ENCODE measurements at places on chromosomes 16 and 17. TPM values are rescaled to one million over a fixed set of nuclear protein-coding genes. Genes with fewer than 3 reads are reported as not detected.

DNA sequence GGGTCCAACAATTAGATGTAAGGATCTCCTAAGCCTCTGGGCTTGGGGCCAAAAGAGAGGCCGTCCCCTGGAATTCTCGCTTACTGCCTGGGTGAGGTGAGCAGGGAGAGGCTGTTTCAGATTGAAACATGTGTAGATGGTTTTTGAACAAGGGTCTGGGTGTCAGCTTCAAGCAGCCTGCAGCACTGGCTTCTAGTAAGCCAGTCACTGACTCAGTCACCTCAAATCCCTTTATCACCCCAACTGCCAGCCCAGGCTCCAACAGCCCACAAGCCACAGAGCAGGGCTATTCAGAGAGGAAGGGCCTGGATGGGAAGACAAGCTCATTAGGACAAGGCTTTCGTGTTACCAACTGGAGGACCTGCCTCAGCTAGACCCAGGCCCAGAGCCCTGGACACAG lies 180.2 kb downstream of the CCT6B start:
- no peak for DNase-seq
- no peaks in the 10 kb centered on the region for H3K4me1 ChIP-seq
- no peaks in the 10 kb centered on the region for H3K27me3 ChIP-seq
- H3K4me3 ChIP-seq, result no peak overlapping the region
- H3K27ac ChIP-seq, result no peak overlapping the region

DNA sequence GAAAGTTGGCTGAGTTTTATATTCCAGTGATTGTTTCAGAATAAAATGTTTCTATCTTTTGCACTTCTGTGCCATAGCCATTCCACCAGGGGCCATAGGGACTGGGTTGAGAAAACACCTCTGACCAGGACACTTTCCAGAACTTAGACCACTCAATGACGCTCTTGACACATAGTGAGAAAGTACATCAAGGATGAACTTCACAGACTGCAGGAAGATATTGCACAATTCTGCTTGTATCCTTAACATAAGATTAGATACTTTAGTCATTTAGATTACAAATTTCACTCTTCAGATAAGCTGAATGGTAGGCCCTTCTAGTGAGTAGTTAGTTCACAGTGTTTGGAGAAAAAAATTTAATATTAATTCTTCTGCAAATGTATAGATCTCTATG lies 13.0 kb upstream of the MPHOSPH6 start:
- no peak overlapping the region for H3K27ac ChIP-seq
- no peaks in the 10 kb centered on the region for H3K36me3 ChIP-seq
- DNase-seq, result no peak
- no peaks in the 10 kb centered on the region for H3K4me1 ChIP-seq
- no peak overlapping the region for H3K4me3 ChIP-seq

DNA sequence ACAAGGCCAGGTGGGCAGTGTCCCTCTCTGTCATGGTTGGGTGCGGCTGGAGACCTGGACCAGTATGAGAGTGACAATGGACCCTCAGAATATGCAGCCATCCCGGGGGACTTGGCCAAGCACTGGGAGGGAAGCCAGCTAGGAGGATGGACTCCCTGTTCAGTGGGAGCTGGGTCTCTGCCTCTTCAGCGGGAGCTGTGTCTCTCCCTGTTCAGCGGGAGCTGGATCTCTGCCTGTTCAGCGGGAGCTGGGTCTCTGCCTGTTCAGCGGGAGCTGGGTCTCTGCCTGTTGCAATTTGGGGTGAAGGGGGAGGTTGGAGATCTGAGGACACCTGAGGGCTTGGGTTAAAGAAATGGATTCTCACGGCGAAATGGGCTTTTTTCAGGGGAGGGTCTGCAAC lies 3.8 kb upstream of the PRSS33 start:
- no peaks in the 10 kb centered on the region for H3K27me3 ChIP-seq
- no peaks in the 10 kb centered on the region for H3K36me3 ChIP-seq
- no peak for DNase-seq
- H3K4me1 ChIP-seq, result no peaks in the 10 kb centered on the region

DNA sequence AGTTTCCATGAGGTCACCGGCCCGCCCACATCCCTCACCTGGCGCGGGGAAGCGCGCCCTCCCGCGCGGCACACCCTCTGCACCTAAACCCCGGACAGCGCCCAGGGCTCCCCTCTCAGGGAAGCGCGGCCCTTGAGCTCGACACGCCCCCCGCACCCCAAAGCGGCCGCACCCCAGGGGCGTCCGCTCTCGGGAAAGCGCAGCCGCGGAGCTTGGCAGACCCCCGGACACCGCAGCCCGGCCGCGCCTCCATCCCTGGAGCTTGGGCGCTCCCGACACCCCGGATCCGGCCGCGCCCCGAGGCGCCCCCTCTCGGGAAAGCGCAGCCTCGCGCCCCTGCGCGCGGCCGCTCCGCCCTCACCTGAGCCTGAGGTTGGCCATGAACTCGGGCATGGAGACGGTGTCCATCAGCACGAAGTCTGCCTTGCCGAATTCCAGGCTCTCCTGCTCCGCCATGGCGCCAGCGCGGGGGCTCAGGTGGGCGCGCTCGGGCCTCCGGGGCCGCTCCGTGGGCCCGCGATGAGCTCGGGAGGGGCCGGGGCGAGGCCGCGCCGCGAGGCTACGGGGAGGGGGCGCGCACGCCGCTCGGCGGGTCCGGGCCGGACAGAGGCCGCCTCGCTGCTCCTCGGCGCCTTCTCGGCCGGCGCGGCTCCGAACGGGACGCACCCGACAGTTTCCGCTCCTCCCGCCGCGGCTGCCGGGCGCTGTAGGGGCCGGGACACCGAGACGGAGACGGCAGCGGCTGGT lies at the start of gene MYO1D:
Gene MYO1D, minus strand, starts transcription at position 708 of the 747 bp plus-strand sequence. Its CDS starts 252 bp downstream, at position 456.
- peak; percentile 78 for DNase-seq
- peak within 1 kb of the TSS; percentile 92 for H3K4me3 ChIP-seq
- peaks cover 38% of the 10 kb centered on the region for H3K4me1 ChIP-seq
- no peaks in the 10 kb centered on the region for H3K27me3 ChIP-seq
- no peaks in the 10 kb centered on the region for H3K36me3 ChIP-seq
- peak within 1 kb of the TSS; percentile 89 for H3K27ac ChIP-seq

GRCh38 chr16:10839279-10839666 lies 20.7 kb upstream of the TVP23A start:
- H3K36me3 ChIP-seq, result no peaks in the 10 kb centered on the region
- H3K4me3 ChIP-seq, result no peak overlapping the region
- DNase-seq, result no peak
- no peak overlapping the region for H3K27ac ChIP-seq

- peaks cover 68% of the 10 kb centered on the region for H3K36me3 ChIP-seq
- no peak overlapping the region for H3K27ac ChIP-seq
- H3K4me1 ChIP-seq, result no peaks in the 10 kb centered on the region
These were observed 44.1 kb downstream of the MIS12 start for GRCh38 chr17:5530265-5531084.

The AATK gene
- 47.5 TPM for total RNA-seq

The CSH1 gene
- not detected for total RNA-seq

DNA sequence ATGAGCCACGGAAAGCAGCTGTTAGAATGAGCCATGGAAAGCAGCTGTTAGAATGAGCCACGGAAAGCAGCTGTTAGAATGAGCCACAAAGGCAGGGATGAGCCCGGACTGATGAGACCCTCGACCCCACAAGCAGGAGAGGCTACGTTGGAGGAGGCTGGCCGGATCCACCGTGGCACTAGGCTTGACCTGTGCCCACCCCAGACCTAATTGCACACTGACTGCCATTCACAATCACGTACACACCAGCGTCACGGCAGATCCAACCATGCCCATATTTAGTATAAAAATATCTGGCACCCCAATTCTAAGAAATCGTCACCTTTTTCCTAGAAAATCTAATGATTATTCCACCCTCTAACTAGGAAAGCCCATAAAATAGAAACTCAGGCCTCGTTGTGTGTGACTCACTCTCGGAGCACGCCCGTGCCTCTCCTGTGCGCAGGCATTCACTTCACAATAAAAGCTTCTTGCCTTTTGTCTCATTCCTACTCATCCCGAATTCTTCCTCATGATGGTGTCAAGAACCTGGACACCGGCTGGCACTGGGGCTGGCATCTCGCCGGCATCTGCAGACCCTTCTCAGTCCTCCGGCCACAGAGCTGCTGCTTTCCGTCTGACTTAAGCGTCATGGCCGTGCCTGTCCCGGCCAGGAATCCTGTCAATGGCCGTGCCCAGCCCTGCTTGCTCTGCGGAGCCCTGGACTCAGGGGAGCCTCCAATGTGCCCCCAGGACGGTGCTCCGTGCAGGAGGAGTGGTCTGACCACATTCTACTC lies 5.5 kb upstream of the SECTM1 start:
- no peak for DNase-seq
- H3K4me3 ChIP-seq, result peak overlapping the region; percentile 35
- H3K4me1 ChIP-seq, result peaks cover 23% of the 10 kb centered on the region
- no peaks in the 10 kb centered on the region for H3K27me3 ChIP-seq

- H3K36me3 ChIP-seq, result no peaks in the 10 kb centered on the region
- no peaks in the 10 kb centered on the region for H3K27me3 ChIP-seq
- DNase-seq, result no peak
These were observed 2.6 kb downstream of the ABCA9 start for GRCh38 chr17:69058165-69058564.

DNA sequence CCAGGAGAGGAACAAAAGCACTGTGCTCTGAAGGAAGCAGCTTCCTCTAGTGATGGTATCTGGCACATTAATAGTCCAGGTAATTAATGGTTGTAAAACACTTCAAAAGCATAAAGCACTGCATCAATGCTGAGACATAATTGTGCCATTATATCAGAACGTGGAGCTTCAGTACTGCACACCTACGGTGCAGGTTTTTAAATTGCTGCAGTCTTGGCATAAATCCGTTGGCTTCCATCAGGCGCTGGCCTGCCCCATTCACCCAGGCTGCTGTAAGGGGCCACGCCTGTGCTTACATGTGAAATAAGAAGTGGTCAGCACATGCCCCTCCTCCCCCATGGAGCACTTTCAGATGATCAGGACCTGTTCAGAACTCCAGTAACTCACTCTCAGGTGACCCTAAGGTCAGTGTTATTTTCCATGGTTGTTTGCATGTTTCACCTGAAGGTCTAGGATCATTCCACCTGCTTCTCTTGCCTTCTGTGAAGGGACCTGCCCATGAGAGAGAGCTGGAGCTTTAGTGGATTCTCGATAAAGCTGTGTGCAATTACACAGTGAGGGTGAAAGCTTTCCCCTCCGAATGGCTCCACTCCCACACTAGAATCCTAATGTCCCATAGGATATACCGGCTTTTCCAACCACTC lies 345.3 kb downstream of the CA10 start:
- no peaks in the 10 kb centered on the region for H3K4me1 ChIP-seq
- no peak overlapping the region for H3K4me3 ChIP-seq
- H3K27me3 ChIP-seq, result no peaks in the 10 kb centered on the region
- H3K36me3 ChIP-seq, result no peaks in the 10 kb centered on the region

The ST6GALNAC2 gene
- 24.4 TPM for total RNA-seq

The ASPA gene
- total RNA-seq, result 7.6 TPM

The EFCAB3 gene
- not detected for total RNA-seq

DNA sequence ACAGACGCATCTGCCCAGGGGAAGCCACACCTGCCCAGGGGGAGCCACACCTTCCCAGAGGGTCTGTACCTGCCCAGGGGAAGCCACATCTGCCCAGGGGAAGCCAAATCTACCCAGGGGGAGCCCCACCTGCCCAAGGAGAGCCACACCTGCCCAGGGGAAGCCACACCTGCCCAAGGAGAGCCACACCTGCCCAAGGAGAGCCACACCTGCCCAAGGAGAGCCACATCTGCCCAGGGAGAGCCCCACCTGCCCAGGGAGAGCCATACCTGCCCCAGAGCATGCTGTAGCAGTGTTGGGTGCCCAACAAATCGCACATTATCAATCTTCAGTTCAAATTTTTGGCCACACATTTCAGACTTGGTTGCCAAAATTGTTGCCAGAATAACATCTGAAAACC lies 19.6 kb downstream of the NPRL3 start:
- DNase-seq, result no peak
- H3K36me3 ChIP-seq, result peaks cover 4% of the 10 kb centered on the region
- peaks cover 8% of the 10 kb centered on the region for H3K4me1 ChIP-seq

DNA sequence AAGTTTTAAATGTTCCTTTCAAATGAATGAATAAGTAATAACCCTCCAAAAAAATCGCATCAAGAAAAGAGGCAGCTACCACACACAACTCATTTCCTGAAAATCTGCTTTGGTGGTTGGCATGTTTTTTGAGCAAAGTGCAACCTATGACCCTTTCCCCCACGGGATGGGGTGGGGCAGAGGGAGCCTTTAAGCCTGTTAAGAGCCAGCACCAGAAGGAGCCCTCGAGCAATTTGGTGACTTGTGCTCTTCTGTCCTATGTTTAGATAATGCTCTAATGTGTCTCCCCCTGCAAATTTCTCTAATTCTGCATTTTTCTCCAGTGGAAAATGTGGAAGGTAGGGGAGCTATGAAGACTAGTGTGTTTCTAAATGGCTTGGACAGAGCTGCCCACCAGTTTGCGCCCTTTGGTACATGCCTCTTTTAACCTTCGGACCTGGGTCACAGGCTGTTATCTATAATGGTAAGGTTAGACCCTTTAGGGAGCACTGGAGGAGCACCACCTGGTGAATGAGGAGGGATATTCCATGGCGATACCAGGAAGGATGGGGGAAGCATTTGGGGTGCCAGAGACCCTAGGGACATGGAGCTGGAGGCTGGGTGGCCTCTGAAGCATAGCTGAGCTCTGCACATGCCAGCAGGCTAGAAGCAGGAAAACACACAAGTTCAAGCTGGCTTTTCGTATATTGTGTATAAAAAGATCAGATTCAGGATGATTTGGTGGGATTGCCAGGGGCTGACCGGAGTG lies 1.6 kb downstream of the PYCARD start:
- H3K4me3 ChIP-seq, result peak overlapping the region; percentile 96
- DNase-seq, result no peak
- H3K36me3 ChIP-seq, result peaks cover 2% of the 10 kb centered on the region
- H3K4me1 ChIP-seq, result peaks cover 32% of the 10 kb centered on the region
- H3K27me3 ChIP-seq, result no peaks in the 10 kb centered on the region

- H3K27ac ChIP-seq, result peak overlapping the region; percentile 66
- no peaks in the 10 kb centered on the region for H3K27me3 ChIP-seq
These were observed 42.8 kb downstream of the CDH1 start for GRCh38 chr16:68779891-68780290.

The ZNF469 gene
- total RNA-seq, result 0.98 TPM

The SLC13A2 gene
- total RNA-seq, result 0.14 TPM

The CIBAR2 gene
- 14.7 TPM for total RNA-seq

DNA sequence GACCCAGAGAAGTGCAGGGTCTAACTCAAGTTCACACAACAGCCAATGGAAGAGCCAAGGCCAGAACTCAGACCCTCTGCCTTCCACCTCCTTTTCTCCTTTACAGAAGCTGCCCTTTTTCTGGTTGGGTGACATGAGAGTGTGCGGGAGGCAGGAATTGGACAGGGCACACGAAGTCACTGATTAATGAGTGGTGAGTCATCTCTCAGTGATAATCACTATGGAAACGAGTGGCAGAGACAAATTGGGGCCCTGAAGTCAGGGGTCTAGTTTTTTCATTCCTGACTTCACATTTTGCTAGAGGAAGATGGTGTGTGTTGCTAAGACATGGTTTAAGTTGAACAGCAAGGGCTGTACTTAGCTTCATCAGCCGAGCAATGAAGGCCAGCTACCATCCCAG lies 312.7 kb upstream of the CCL2 start:
- no peaks in the 10 kb centered on the region for H3K4me1 ChIP-seq
- H3K27me3 ChIP-seq, result no peaks in the 10 kb centered on the region
- no peak overlapping the region for H3K27ac ChIP-seq
- no peak for DNase-seq
- no peaks in the 10 kb centered on the region for H3K36me3 ChIP-seq
- no peak overlapping the region for H3K4me3 ChIP-seq
